Stimulated activated CD4-positive, alpha-beta T cell treated with anti-CD3 and anti-CD28 coated beads, Interleukin-1b, Interleukin-23, amount 100 ng/mL, for 1 hour (primary cell): ENCODE measurements at places on chromosomes 5 and 9.

- DNase-seq, result no peak
These were observed 7.5 kb downstream of the HSPA5 start for GRCh38 chr9:125233678-125234077.

- no peak for DNase-seq
These were observed 16.1 kb upstream of the PRLR start for GRCh38 chr5:35246411-35246810.

DNA sequence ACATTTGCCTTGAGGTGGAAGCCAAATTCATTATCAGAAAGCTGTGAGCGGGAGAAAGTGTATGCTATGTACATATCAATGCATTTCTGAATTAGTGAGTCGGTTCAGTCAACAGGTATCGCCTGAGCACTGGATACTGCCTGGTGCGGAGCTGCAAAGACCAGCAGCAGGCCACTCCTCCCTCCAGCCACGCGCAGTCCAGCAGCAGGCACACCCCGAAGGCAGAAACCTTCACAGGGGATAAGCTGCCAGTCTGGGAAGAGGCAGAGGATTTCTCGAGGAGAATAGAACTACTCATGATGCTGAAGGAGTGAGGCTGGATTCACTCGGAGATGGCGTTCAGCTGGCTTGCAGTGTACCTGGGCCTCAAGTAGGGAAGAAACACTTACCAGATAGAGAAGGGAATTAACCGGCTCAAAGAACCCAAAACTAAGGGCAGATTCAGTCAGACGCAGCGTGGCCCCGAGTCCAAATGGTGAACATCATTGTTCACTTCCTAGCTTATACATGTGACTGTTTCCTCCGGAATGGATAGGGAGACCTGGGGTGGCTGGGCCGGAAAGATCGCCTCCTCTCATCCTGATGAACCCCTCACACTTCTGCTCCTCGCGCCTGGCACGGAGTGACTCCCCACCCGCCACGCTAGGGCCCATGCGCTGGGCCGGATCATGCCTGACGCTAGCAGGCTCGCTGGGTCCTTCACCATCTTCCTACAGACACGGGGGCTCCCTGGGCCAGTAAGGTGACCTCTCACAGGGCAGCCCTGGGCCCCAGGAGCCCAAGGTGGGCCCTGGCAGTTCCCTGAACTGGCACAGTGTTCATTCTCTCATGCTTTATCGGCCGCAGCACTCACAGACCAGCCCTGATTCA is 78.1 kb upstream of the SPATA31C2 start:
- DNase-seq, result no peak

GRCh38 chr9:79896390-79896980 is 324.7 kb downstream of the TLE4 start:
- no peak for DNase-seq

GRCh38 chr9:94002316-94003140 is 47.4 kb upstream of the BARX1 start:
- DNase-seq, result no peak

DNA sequence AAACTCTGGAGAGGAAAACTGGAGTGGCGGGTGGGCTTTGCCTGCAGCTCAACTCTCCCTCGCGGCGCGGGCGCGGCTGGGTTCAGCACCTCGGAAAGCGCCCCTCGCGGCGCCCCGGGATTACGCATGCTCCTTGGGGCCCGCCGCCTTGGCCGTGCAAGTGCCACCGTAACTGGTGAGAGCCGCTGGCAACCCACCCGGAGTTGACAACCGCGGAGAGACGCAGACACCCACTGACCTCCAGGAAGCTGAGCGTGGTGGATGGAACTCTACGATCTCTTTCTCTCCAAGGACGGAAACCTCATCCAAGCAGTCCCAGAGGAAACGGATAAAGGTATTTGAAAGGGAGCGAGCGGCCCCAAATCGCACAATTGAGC is 194 bp upstream of the RXFP3 start:
- no peak for DNase-seq

- no peak for DNase-seq
These were observed 378.1 kb upstream of the RFX3 start for GRCh38 chr9:3903906-3904305.

DNA sequence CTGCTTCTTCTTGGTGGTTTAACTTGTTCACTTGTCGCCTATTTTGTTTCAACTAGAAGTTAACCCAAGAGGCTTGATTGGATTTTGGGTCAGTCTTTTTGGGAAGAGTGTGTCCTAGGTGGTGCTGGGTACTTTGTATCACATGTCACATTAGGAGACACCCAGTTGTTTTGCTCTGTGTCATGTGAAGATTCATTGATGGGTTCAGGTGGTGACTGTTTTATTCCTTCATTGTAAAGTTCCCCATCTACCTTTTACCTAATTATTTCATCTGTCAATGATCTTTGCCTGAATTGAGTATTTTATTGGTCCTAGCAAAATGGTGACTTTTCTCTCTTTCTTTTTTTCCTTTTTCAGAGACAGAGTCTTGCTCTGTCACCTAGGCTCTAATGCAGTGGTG is 69.2 kb downstream of the RALGPS1 start:
- DNase-seq, result no peak

DNA sequence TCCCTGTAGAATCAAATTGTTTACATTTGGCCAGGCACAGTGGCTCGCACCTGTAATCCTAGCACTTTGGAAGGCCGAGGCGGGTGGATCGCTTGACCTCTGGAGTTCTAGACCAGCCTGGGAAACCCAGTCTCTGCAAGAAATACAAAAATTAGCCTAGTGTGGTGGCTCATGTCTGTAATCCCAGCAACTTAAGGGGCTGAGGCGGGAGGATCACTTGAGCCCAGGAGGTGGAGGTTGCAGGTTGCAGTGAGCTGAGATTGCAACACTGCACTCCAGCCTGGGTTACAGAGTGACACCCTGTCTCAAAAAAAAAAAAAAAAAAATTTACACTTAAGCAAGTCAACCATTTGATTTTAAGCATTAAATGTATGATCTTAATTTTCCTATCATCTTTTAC is 17.5 kb upstream of the IQGAP2 start:
- DNase-seq, result no peak

DNA sequence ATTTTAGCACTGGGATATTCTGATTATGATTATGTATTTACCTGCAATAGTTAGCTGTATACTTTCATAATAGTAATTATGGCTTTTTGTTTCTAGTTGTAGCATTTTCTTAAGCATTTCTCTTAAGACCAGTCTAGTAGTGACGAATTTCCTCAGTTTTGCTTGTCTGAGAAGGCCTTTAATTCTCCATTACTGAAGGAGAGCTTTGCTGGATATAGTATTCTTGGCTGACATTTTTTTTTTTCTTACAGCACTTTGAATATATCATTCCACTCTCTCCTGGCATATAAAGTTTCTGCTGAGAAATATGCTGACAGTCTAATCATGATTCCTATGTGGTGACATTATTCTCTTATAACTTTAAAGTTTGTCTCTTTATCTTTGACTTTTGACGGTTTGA is 181.1 kb upstream of the DMRTA1 start:
- no peak for DNase-seq

DNA sequence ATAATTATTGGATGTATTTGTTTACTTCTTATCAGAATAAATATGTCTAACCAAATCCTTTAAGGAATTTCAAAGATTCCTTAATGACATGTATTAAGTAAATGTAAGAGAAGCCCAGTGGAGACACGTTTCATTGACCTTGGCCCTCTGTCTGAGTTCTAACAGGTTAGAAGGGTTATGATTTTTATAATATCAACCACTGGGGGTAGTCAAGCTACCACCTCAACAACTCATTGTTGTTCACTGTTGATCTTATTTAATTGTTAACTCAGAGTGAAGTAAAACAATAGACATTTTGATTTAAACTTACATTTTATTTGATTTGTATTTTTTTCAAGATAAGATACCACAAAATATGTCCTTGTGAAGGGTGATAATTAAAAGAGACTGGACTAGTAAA is 499.2 kb upstream of the COX7C start:
- DNase-seq, result no peak

- no peak for DNase-seq
These were observed 5.5 kb downstream of the SLC25A2 start for GRCh38 chr5:141298376-141298775.

GRCh38 chr5:181149806-181150733 is 2.7 kb downstream of the OR2V2 start:
- no peak for DNase-seq

- DNase-seq, result no peak
These were observed 27.8 kb downstream of the CSF1R start for GRCh38 chr5:150058480-150059126.

DNA sequence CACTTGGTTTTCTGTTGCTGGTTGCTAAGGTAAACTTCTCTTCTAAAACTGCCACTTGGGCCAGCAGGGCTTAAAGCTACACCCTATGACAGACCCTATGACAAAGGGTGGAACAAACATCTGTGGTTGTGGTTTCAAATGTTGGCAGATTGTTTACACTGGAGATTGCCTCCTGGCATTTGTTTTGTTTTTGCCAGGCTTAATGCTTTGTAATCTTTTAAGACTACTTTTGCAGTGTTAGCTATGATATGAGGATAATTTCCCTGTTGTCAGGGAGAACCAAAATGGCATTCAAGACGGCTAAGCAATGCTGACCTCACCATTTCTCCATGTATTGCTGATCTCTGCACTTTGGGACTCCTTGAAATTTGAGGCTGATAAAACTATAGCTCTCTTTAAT is 50.3 kb downstream of the MAMDC2 start:
- DNase-seq, result no peak

GRCh38 chr9:34862836-34863235 is 95.2 kb upstream of the PHF24 start:
- DNase-seq, result no peak

DNA sequence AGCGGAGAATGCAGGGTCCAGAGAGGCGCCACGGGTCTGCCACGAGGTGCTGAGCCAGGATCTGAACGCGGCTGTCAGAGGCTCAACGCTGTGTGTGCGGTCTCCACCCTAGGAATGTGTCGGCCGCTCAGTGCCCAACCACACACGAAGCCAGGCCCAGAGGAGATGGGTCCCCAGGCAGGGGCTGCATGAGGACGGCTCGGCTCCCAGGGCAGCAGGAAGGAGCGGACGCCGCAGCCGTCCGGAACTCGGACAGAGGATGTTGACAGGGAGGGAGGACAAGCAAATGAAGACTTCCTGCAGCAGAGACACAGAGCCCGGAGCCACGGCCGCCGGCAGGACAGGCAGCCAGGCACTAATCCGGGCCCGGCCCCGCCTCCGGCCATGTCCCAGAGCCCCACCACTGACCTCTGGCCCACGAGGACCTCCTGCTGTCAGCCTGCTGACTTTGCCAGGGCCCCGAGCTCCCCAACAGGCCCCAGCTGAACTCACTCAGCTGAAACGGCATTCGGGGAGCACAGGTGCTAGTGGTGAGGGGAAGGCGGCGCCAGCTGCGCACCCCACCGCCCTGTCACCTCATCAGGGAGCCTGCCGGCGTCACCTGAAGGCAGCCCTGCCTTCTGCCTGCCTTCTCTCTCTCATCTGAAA is 12.7 kb downstream of the VAV2 start:
- DNase-seq, result no peak

DNA sequence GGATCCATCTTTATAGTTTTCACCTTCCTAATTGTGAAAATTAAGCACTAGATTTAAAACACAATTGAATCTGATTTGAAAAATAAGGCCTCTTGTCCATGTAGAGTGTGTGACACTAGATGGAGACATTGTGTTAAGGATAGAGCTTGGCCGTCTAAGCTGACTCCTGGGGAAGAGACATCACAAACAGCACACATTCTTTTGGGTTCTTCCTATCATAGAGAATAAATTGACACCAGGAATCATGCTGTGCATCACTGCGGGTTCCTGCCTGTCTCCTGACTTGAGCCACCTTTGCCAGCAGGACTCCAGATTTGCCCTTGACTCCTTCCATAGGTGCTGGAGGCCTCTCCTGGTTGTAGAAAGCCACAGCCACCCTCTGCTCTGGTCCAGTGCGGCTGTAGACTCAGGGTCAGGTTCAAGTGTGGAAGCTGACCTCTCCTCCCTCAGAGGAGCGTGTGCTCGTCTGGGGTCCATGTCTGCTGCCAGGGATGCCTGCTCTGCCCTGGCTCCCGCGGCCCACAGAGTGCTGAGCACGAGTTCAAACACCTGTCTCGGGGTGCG is 11.2 kb downstream of the ROPN1L start:
- no peak for DNase-seq

DNA sequence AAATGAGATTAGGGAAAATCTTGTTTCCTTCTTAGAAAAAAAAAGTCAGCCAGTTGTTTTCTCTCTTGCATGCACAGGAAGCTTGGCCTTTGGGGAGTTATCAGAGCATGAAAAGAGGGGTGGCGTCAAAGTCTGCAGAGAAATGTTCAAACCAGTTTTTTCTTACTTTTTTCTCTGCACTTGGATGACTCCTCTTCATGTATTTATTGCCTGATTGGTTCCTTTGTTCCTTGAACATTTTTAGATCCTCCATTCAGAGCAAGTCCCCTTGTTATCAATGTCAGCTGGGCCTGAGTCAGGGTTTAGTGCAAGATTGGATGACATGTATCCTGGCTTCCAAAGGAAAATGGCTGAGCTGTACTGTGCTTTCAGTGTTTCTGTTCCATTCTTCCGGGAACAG is 392.6 kb upstream of the BRINP1 start:
- no peak for DNase-seq

GRCh38 chr5:117357886-117358285 is 783.3 kb upstream of the SEMA6A start:
- DNase-seq, result no peak

DNA sequence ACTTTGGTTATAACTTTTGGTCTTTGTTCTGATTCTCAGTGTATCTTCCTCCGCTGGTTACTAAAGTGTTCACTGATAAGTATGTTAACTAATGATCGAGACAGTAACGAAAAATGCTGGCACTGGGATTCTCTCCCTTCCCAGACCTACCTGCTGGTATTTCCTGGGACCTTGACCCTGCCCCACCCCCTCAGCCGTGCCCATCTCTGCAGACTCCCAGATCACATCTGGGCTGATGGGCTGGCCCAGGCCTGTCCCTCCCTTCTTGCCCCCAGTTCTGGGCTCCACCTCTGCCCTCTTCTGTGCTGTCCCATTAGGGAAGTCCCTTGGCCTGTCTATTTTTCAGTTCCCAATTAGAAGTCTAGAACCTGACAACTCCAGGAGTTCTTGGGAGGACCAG is 46.9 kb downstream of the NEURL1B start:
- DNase-seq, result no peak

DNA sequence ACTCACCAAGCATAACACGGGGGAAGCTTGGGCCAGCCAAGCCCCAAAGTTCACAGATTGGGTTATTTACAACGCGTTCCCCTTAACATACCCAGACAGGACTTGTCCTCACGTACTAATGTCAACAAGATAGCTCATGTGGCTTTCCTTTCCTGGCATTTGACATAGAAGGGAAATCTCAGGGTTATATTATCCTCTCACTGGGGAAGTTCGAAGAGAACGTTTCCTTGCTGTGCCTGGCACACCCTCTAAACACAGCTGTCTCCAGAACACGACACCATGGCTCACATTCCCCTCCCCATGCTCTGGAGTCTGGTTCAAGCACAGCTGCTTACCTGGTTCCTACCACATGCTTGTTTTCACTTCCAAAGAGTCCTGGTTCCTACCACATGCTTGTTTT is 46.8 kb upstream of the OTULINL start:
- no peak for DNase-seq
